Stimulated activated CD8-positive, alpha-beta memory T cell treated with anti-CD3 and anti-CD28 coated beads, Interleukin-2, amount 100 ng/mL, for 1 hour (primary cell): ENCODE measurements at places on chromosomes 5 and 9.

DNA sequence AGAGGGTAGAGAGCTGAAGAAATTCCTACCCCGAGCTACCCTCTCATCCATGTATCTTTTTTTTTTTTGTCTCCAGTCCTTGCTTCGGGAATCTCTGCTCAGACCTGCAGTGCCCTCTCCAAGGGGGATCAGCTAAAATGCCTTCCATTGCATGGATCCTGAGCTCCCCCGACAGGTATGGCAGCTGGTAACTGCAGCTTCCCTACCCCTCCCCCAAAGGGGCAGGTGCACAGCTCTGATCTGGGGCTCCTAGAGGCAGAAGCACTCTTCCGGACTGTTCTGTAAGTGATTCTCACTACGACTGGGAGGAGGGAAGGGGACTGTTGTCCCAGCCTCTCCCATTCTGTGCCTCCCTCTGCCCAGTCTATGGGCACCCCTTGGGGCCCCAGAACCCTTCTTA lies 169.6 kb downstream of the MELK start:
- no peak for DNase-seq

- no peak for DNase-seq
Measured at GRCh38 chr5:111135363-111135762, 43.2 kb downstream of the WDR36 start.

DNA sequence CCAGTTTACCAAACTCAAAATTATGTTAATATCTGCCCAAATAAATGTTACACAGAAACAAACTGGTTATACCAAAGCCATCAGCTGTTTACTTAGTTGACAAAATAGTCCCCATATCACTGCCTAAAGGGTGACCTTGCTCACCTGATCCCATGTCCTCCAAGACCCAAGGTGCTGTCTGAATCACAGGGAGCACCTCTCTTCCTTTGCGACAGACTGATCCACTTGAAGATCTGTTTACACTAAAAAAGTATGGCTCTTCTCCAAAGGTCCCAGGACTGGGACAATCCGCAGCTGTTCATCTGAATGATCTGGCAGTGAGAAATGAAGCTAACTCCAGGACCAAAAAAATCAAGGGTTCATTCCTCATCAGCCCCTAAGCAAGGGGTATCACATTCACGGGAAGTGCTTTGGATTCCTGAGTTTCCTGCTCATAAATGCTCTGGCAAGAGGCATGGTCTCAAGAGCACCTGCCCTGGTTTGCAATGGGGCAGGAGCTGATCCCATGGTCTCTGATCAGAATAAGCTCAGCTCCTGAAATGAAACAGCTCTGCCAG lies 5.0 kb downstream of the PRUNE2 start:
- no peak for DNase-seq

- no peak for DNase-seq
Measured at GRCh38 chr9:115891929-115892328, 261.7 kb upstream of the PAPPA start.

- DNase-seq, result no peak
Measured at GRCh38 chr5:14781106-14781505, 90.5 kb downstream of the ANKH start.

DNA sequence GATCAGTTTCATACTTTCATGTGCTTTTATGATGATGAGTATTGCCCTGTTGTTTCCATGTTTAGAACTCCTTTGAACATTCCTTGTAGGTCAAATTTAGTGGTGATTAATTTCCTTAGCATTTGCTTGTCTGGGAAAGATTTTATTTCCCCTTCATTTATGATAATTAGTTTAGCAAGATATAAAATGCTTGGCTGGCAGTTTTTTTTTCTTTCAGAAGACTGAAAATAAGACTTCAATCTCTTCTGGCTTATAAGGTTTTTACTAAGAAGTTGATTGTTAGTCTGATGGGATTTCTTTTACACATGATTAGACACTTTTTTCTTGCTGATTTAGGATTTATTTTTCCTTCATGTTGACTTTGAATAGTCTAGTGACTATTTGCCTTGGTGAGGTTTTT lies 238.9 kb upstream of the ADCY2 start:
- no peak for DNase-seq

- DNase-seq, result no peak
Measured at GRCh38 chr9:16601991-16602390, 268.5 kb downstream of the BNC2 start.

GRCh38 chr5:41270423-41271251 lies 57.3 kb upstream of the C6 start:
- DNase-seq, result no peak

GRCh38 chr9:72441848-72442607 lies 77.0 kb upstream of the ZFAND5 start:
- no peak for DNase-seq

DNA sequence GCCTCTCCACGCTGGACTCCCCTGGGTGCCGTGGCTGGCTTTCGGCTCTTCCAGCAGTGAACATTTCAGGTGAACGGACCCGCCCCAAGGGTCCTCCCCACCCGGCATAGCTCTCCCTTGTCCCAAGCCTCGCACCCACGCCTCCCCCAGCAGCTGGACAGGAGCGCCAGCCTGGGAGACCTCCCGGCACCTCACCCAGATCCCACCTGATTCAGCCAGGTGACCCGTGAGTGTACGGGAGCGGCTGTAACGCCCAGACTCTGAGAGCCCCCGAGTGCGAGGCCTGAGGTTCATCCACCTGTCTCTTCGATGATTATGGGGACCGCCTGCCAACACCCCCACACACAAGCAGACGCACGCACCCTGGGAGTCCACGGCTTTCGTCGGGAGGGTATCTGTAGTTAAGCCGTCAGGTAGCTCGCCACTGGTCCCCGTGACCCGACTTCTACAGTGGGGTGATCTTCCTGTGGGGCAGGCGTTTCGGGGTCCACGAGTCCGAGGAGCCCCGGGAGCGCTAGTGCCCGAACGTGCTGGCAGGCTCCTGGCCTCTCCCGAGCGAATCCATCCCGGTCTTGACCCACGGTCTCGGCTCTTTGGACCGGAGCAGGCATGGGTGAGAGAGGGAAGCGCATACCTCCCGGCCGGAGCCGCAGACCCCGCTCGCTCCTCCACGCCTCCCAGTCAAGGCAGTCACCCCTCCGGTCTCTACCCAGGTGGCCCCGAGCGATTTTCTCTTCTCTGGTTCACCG lies 14.9 kb downstream of the TRIM7 start:
- no peak for DNase-seq

DNA sequence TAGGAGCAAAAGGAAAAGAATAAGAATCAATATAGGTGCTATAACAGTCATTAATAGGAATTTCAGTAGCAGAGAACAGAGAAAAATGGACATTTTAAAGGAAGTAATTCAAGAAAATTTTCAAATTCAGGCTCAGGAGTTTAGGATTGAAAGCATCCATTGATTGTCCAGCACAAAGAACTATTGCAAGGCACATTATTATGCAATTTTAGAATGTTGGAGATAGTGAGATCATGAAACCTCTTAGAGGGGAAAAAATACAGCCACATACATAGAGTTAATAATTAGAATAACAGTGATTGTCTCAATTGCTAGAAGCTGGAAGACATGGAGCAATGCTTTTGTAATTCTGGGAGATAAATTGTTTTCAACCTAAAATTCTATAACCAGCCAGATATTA lies 31.5 kb downstream of the CNTLN start:
- DNase-seq, result no peak

GRCh38 chr9:111094433-111094924 lies 56.2 kb upstream of the LPAR1 start:
- DNase-seq, result no peak

DNA sequence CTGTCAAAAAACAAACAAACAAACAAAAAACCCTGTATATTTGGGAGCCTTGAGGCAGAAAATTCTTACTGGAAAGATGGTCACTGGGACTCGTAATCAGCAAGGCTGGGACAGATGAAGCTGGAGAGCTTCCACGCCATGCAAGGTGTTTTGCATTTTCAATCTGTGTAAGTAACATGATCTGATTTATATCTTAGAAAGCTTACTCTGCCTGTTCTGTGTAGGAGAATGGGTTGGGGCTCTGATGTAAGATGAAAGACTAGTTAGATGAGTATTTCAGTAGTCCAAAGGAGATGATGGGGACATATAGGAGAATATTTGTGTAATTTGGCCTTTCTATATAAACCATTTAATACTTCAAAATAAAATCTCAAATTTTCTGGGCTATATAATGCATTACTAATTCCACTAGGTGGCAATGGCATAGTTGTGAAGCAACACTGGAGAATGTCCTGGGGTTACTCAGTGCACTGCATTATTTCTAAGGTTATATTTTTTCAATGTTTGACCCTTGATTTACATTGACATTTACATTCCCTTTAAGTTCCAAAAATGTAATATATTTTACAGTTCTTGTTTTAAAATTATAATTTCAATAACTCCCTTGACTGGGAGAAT lies 21.9 kb upstream of the FSD1L start:
- no peak for DNase-seq

DNA sequence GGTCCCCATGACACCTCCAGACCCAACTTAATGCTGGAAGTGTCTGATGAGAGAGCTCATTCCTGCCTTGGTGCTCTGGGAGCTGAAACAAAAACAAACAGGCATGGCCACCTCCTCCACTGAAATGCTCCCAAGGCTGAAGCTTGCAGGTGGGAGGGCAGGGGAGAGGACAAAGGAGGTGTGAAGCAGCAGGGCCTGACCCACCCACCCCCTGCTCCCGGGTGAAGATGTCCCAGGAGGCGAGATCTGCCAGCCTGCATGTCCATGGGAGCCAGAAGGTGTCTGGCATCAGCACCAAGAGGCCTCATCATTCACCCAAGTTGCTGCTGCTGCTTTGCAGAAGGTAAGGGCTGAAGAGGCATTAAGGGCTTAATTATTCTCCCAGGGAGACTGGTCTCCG lies 4.2 kb upstream of the CCIN start:
- DNase-seq, result no peak

DNA sequence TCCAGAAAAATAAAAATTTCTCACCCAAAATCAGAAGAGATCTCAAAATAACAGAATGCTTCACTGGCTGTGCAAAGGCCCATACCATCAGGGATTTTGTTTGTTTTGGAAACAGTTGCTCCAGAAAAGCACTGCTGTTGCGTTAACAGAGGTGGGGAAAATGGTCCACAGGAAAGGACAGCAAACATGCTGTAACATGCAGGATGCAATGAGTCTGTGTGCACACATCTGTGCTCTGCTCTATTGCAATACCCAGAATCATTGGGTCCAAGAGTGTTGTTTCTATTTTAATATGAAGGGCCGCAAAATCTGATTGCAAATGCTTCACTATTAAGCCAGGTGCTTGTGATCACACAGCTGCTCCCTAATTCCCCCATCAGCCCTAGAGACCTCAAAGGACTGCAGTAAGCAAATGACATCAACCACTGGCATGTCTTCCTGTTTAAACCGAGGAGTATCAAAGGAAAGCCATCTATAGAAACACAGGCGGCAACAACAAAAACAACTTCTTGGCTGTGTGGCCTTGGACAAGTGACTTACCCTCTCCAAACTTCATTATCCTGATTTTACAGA lies 141.0 kb downstream of the DCP2 start:
- DNase-seq, result no peak

- DNase-seq, result no peak
Measured at GRCh38 chr9:130215341-130216119, 43.3 kb downstream of the NCS1 start.

DNA sequence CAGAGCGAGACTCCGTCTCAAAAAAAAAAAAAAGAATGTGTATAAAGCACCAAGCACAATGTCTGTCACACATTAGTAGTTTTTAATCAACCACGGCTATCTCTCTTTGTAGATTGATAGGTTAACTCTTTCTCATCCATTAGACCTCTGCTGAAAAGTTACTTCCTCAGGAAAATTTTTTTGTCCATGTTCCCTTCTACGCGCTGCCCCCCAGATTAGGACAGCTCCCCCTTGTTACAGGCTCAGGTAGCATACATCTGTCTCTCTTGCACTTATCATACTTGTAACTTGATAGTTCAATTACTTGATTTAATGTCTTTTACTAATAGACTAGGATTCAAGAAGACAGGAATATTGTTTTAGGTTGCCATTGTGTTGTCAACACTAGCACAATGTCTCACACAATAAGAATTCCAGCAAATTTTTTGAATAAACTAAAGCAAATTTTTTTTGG lies 1.5 kb downstream of the SPDL1 start:
- no peak for DNase-seq

DNA sequence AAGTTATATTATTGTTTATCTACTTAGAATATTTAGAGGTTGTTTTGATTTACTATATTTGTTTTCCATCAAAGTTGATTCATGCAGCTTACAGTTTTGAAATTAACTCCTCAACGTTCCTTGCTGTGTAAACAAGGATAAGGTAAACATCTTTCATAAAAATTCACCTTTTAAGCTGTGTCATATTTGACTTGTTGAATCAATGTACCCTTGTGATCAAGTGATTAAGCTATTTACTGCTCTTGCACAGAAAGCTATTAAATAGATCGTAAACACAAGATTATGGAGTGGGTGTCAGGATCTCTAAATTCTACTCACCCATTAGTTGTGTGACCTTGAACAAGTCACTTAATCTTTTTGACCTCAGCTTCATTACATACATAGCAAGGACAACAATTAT lies 2054.0 kb upstream of the NUDT12 start:
- no peak for DNase-seq

DNA sequence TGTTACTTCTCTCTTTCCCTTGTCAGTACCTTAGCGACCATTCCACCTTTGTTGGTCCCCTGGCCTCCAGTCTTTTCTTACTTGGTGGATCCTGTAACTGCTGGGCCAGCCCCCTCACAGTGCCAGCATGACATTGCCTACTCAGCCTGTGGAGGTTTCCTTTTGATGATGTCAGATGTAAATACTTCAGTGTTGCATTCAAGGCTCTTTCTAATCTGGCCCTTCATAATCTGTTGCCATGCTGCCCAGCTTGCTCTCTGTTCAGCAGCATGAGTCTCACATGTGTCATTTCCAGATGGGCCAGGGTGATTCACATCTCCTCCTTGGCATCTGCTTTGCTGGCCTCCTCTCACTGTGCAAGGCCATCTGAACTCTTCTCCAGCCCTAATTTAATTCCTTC lies 57.1 kb downstream of the MAST4 start:
- no peak for DNase-seq

DNA sequence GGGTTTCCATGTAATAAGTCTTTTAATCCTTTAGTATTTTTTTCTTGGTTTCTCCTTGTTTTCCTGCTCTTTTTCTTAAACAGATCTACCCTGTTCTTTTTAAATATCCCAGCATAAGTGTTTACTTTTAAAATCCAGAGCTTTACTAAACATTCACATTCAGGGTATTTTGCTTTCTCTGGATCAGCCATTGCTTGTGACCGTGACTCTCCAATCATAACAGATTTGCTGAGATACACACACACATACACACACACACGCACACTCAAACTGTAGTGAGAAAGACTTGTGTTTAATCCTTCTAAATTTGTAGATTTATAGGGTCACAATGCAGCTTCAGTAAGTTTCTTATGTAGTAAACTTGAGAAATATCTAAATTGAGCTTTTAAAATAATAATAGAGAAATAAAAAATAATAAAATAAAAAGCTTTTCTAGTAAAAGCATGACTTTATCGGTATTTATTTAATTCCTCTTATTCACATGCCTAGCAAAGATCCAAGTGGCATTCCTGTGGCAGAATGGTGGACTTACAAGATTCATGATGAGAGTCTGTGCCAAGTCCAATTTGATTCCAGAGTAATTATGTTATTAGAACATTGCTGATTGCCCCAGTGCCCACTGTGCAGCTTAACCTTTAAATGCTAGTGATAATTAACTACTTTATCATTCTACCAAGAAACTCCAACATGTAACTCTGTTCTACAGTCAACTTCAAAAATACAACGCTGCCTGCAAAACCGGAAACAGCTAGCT lies 129.0 kb downstream of the TLE4 start:
- DNase-seq, result no peak
